ENCODE measurements at places on chromosomes 4 and X. TPM values are rescaled to one million over a fixed set of nuclear protein-coding genes. Genes with fewer than 3 reads are reported as not detected.

COX7B2 gene
- not detected for total RNA-seq

VSIG4 gene
- 5.9 TPM for total RNA-seq

MTMR8 gene
- total RNA-seq, result 3.2 TPM

HTN3 gene
- not detected for total RNA-seq

UGT2B15 gene
- not detected for total RNA-seq

GPC4 gene
- total RNA-seq, result 4.7 TPM

CHRNA9 gene
- total RNA-seq, result not detected

PHEX gene
- 0.98 TPM for total RNA-seq

KIF4A gene
- total RNA-seq, result 2.5 TPM

RS1 gene
- not detected for total RNA-seq

MPC1L gene
- not detected for total RNA-seq

AMTN gene
- total RNA-seq, result not detected

DUX4 gene
- not detected for total RNA-seq

NXT2 gene
- 5.9 TPM for total RNA-seq
